ENCODE measurements at places on chromosomes 11 and 22.

GRCh38 chr11:119742263-119742861, 13.4 kb upstream of the NECTIN1 start:
- DNase-seq = no peak

DNA sequence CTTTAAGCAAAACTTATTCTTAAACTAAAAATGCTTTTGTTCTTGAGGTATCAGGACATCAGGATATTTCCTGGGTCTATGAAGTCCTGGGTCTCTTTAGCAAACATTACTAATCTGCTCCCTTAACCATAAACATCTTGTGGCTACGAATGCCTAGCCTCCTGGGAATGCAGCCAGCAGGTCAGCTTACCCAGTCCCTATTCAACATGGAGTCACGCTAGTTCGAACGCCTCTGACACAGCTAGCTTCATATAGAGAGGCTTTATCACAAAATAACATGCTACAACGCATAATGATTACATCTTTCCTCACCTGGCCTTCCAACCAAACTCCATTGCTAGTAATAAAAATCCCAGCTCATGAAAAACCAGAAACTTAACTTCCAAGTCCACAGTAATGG, 17.5 kb upstream of the FIBIN start:
- no peak for DNase-seq

- no peak for DNase-seq
These were observed 15.0 kb downstream of the USH1C start for GRCh38 chr11:17528906-17529843.

GRCh38 chr22:40220316-40221054, 42.8 kb downstream of the TNRC6B start:
- no peak for DNase-seq

GRCh38 chr22:17639247-17639741, 737 bp downstream of the BCL2L13 start:
- DNase-seq = no peak

DNA sequence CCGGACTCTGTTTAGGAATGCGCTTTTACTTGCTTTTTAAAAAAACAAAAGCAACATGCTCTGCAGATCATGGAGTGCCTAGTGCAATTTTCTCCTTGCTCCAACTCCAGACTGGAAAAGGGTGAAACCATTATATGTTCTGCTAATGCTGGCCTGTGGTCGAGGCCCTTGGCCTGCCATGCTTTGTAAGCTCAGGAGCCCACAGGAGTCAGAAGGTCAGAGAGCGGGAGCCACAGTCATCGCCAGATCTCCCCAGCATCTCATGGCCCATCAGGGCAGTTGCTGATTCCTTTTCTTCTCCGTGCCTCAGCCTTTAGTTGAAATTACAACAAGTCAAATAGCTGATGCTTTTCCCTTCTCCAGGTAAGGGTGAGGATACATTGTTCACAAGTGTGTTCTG, 80.3 kb downstream of the DDIAS start:
- DNase-seq = no peak

DNA sequence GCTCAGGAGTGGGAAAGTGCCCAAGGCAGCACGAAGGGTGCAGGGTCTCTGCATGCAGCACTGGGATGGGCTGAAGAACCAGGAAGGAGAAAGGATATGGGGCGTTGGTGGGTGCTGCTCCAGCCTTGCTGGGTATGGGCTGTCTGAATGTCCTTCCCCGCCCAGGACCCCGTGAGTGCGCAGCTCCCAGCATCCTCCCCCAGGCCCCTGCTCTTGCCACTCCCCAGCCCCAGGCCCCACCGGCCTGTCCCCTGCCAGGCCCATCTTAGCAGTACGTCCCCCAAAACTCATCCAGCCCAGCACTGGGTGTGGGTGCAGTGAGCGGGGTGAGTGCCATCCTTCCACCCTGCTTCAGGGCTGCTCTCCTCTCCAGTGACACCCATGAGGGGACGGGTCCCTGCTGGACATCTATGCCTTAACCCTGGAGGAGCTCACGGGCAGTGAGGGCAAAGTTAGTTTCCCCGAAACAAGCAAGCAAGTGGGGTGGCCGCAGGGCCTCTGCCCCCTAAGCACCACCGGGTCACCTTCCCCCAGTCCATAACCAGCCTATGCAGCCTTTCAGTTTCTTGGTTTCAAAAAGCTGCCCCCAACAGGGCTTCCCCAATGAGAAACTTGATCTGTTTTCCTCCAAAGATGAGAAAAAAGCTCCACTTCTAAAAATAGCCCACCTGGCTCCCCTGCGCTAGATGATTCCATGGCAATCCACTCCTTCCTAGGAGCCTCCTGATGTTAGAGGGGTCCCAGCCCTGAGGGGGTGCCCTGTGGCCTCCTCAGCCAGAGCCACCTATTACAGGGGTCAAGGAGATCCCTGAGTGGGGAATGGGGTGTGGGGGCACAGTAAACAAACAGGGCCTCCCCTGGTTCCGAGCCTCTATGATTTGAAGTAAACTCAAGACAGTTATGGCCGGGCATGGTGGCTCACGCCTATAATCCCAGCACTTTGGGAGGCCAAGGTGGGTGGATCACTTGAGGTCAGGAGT, 103.8 kb downstream of the MORC2 start:
- DNase-seq = no peak

- DNase-seq = no peak
These were observed 18.1 kb downstream of the THY1 start for GRCh38 chr11:119404872-119405271.

- DNase-seq = no peak
These were observed 62.1 kb downstream of the SLC25A17 start for GRCh38 chr22:40757071-40757470.

DNA sequence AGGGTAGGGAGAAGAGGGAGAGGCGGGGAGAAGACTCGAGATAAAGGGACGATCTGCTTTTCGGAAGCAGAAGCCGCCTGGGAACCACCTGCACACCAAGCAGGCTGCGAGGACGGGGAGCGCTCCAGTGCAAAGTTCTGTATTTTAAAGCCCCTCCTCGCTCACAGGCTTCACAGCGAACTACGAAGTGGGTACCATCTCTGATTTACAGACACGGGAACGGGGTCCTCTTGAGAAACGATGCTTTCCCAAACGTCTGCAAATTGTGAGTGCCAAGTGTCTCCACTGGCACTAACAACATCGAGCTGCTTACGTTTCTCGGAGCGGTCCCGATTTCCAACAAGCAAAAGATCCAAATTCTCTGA, 700 bp upstream of the STX3 start:
- no peak for DNase-seq

DNA sequence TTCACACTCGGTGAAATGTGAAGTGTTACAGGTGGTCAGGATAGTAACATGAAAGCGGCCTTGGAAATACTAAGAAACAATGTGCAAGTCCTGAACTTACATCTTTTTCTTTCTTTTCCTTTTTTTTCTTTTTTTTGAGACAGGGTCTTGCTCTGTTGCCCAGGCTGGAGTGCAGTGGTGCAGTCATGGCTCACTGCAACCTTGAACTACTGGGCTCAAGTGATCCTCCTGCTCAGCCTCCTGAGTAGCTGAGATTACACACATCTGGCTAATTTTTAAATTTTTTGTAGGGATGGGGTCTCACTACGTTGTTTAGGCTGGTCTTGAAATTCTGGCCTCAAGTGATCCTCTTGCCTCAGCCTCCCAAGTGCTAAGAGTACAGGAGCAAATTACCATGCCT, 252.6 kb downstream of the SWAP70 start:
- no peak for DNase-seq

DNA sequence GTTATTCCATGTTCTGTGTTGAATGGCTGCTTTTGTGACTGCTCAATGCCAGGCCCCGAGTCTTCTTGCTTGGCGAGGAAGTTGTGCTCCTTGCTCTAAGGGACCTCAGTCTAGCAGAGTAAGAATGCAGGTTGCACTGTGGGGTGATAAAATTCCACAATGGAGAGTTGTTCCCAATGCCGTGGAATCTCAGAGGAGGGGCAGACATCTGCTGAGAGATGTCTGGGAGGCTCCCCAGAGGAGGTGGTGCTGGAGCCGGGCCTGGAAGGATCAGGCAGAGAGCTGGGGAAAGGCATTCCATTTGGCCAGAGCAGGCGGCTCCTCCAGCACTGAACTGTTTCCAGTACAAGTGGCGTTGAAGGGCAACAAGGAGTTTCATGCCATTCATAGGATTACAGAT, 55.2 kb downstream of the ST3GAL4 start:
- no peak for DNase-seq

GRCh38 chr11:130180491-130180890, 20.9 kb downstream of the ST14 start:
- no peak for DNase-seq

GRCh38 chr11:72229336-72229924, 4.9 kb downstream of the INPPL1 start:
- DNase-seq = no peak

GRCh38 chr22:19868773-19869471, 14.2 kb upstream of the GNB1L start:
- DNase-seq = no peak

DNA sequence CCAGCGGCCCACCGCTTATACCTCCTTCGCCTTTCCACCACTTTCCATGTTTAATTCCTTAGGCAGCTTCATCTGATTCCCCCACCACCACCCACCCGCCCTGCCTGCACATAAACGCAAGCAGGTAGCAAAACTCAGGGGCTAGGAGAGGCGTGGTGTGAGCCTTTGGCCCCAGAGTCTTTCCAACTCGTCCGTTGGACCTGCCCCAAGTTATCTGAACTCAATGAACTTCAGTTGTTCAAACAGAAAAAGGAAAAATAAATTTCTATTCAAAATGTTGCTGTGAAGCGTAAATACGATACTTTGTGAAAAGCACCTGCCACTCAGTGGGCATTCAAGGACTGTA, 814 bp upstream of the CDON start:
- DNase-seq = no peak

DNA sequence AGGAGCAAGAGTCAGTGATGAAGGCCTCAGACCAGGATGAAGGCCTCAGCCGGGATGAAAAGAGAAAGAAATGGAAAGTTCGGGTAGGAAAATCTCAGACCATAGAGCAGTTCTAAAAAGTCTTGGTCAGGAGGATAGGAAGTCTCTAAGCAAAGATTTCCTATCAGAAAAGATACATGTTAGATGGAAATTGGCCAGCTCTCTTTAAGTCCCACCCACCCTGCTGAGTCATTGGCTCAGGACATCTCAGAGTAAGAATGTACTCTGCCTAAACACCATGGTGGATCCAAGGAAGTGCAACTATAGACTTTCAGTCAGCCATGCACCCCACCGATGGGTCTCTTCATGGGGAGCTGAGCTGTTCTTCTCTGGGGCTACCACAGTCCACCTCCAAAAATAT, 4.4 kb downstream of the OR8B3 start:
- no peak for DNase-seq

- no peak for DNase-seq
These were observed 70.6 kb upstream of the SHANK2 start for GRCh38 chr11:71322861-71323582.

- DNase-seq = no peak
These were observed 37.4 kb upstream of the TOLLIP start for GRCh38 chr11:1346669-1347390.

DNA sequence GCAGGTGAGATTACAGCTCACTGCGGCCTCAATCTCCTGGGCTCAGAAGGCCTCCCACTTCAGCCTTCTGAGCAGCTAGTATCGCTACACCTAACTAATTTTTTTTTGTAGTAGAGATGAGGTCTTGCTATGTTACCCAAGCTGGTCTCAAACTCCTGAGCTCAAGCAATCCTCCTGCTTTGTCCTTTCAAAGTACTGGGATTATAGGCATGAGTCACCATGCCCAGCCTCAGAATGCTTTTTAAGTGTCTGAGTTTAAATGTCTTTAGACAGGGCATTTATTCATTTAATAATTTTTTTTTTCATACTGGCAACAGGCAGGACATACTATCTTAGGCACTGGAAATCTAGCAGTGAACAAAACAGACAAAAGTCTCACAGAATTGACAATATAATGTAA, 27.7 kb downstream of the LRP4 start:
- no peak for DNase-seq

DNA sequence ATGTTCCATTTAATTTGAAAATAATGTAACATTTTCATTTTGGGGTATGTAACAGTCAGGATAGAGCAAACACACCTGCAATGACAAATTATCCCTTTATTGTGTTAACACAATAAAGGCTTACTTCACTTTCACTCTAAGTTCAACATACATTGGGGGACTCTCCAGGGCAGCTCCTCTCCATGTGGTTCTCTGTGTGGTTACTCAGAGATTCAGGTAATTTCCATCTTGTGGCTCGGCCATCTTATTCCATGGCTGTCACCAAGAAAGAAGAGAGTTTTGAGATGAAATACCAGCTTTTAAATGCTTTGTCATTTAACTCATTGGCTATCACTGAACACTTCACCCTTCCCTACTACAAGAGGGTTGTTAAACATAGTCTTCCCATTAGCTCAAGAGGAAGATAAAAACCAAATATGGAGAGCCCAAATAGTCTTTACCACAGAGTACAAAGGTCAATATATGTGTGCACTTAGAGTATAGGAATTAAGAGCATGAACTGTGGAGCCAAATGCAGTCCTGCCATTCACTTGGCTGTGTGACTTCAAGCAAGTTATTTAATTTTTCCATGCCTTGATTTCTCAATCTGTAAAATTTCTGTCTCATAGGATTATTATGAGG, 10.6 kb upstream of the TPH1 start:
- DNase-seq = no peak

GRCh38 chr11:92224407-92225124, at the start of gene FAT3:
Gene FAT3 (plus strand): TSS chr11:92224818. CDS start chr11:92352113, 127,295 bp downstream.
- no peak for DNase-seq

DNA sequence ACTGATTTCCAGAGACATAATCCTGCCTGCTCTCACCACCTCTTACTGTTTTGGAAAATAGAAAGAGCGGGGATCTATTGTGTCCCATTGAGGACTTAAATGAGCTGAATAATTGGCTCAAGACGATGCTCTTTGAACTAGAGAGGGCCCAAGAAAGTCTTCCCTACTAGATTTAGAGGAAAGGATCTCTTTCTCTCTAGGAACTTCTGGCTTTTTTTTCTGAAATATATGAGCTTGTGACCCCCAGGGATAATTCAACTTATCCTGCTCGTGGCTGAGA, 461.4 kb upstream of the KIRREL3 start:
- no peak for DNase-seq

- no peak for DNase-seq
These were observed 8.0 kb downstream of the TTC17 start for GRCh38 chr11:43366677-43367076.

GRCh38 chr11:115282923-115283322, 221.3 kb downstream of the CADM1 start:
- DNase-seq = no peak

GRCh38 chr11:65445101-65445603, 22.6 kb downstream of the NEAT1 start:
- DNase-seq = no peak

DNA sequence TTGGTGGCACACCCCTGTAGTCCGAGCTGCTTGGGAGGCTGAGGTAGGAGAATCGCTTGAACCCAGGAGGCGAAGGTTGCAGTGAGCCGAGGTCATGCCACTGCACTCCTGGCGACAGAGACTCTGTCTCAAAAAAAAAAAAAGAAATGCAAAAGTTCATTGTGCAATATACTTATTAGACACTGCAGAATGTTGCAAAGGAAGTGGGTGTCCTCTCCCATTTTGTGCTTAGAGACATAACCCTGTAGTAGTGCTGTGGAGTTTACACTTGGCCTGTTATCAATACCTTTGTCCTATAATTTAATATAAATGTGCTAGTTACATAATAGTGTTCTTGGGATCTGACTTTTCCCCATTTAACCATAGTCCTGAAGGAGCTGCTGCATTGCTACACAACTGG, 9.4 kb downstream of the BCL2L13 start:
- DNase-seq = no peak
